ENCODE measurements at places on chromosomes 7 and 10.

GRCh38 chr7:155490697-155491628 is 33.0 kb downstream of the EN2 start:
- no peak for DNase-seq

DNA sequence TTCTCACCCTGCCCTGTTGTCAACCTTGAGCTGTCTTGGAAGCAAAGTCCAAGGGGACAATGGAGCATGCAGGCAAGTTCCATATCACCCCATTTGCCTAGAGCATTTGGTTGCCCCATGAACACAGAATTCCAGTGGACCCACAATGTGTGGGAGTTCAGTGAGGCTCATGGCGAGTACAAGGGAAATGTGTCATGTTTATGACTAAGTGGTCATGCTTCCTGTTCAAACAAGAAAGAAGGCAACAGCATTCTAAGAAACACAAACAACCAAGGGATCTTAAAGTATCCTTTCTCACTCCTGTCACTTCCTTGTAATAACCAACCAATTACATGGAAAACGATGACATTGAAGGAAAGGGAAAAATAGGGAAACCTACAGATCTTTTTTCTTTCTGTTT is 513.0 kb downstream of the INHBA start:
- peak; percentile 56 for DNase-seq

- DNase-seq: peak; percentile 22
These were observed 76.6 kb upstream of the HGF start for GRCh38 chr7:81846398-81846797.

GRCh38 chr7:101628522-101628921 is 574 bp downstream of the MYL10 start:
- DNase-seq: no peak

GRCh38 chr7:68684246-68684839 is 913.9 kb upstream of the AUTS2 start:
- DNase-seq: no peak

- no peak for DNase-seq
These were observed 8.0 kb downstream of the DNAJC1 start for GRCh38 chr10:21995557-21995956.
